BE2C (cell line): ENCODE measurements at places on chromosomes 11 and 22.

- no peak for DNase-seq
Measured at GRCh38 chr22:36135306-36135980, 25.1 kb downstream of the APOL3 start.

DNA sequence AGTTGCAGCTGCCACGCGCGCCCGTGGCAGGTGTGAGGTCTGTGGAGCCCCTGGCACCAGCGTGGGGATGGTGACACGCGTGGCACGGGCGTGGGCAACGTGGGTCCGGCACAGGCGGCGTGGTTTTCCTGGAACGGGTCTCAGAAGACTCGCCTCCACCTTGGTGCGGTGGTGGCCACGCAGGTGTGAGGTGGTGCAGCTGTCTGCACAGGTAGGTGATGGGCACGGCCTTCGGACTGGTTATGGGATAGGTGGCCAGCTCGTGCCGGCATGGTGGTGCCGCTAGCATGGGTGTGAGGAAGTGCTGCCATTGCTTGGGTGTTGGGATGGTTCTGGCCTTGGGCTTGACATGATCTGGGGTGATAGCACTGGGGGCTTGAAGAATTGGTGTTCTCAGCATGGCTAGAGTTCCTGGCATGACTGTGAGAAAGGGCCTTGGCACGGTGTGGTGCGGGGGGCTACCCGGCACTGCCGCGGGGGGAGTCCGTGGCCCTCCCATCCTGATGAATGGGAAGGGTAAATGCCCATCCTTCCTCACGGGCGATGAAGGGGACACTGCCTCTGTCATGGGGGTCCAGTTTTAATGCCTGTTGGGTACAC, 531 bp downstream of the DAGLA start:
- DNase-seq, result no peak

- no peak for DNase-seq
Measured at GRCh38 chr11:63937713-63938478, 906 bp upstream of the NAA40 start.

DNA sequence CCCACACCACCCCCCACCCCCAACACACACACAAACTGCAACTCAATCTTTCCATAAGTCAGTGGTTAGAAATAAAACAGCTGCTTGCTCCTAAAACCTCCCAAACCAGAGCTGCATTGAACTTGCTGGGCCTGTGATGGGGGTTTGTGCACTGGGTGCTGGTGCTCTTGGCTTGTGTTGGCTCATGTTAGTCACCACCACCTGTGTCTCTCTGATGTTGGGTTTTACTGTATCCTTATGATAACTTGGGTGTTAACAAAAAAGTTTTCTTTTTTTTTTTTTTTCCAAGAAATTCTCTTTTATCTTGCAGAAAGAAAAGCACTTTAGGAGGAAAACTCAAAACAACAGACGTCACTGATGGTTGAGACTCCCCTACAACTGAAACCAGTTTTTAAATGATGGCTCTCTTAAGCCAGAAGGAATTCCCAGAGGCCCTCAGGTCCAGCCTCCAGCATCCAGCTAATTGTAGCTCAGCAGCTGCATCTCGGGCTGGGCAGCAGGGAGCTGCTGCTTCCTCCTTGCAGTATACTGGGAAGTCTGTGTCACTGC, 79.9 kb upstream of the DRD2 start:
- no peak for DNase-seq

GRCh38 chr11:77082838-77083565, 16.2 kb downstream of the CAPN5 start:
- DNase-seq, result peak; percentile 71

GRCh38 chr22:32207971-32208480, 3.2 kb upstream of the RFPL2 start:
- no peak for DNase-seq

- peak; percentile 71 for DNase-seq
Measured at GRCh38 chr11:117725048-117725734, 71.8 kb downstream of the DSCAML1 start.

DNA sequence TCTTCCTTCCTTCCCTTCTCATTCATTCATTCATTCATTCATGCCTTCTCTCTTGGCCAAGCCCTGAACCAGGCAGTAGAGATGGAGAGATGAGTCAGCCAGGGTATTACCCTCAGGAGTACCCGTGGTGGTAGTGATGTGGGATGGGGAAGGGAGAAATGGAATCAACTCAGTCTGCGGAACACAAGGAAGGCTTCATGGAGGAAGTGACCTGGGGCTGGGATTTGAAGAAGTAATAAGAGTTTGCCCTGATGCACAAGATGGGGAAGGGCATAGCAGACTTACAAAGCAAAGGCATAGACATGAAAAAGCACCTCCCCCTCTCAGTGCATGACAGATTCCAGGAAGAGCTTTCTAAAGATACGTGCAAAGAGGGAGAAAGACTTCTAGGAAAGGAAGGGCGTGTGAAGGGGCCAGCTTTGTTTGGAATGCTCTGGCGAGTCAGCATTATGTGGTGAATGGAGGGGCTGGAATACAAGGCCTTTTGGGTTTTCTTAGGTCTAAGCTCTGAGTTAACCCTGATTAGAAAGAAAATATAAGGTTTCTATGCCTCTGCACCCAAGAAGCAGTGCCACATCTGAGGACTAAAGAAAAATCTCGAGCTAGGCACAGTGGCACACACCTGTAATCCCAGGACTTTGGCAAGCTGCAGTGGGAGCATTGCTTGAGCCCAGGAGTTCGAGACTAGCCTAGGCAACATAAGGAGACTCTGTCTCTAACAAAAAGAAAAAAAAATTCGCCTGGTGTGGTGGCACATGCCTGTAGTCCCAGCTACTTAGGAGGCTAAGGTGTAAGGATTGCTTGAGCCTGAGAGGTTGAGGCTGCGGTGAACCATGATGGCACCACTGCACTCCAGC, 36.4 kb upstream of the ACER3 start:
- DNase-seq, result no peak

GRCh38 chr11:122863704-122864326, 18.7 kb upstream of the JHY start:
- peak; percentile 43 for DNase-seq

DNA sequence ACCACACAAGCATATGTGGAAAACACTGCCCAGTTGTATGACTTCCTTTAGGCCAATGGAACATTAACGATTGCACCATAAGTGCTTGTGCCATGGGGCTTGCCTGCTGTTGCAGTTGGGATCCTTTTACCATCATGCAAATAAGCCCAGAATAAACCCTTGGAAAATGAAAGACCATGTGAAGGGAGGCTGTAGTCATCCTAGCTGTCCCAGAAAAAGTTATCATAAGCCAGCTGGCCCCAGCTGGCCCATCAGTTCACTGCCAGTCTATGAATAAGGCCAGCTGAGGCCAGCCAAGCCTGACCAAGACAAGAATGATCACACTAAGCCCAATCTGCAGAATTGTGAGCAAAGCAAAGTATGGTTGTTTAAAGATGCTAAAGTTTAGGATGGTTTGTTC, 253.9 kb upstream of the ARHGAP20 start:
- no peak for DNase-seq

GRCh38 chr11:122691549-122692150, 36.1 kb downstream of the UBASH3B start:
- DNase-seq, result no peak

DNA sequence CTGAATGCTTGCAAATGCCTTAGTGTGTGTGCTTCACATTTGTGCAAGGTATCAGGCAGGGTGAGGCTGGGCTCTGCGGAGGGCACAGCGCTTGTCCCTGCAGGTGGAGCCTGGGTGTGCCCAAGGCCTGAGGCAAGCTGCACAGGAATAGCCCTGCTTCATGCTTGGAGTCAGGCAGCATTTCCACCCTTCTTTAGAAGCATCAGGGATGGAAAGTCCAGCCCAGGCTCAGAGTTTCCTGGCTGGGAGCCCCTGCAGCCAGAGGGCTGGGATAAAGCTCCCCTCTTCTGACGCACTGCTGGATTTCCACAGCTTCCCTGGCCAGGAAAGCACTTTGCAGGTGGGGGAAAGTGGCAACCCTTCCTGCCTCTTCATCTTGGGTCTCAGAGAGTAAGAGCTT, 63.4 kb downstream of the GALNT18 start:
- DNase-seq, result no peak

- no peak for DNase-seq
Measured at GRCh38 chr22:36922105-36922608, 8.7 kb downstream of the CSF2RB start.

- peak; percentile 31 for DNase-seq
Measured at GRCh38 chr11:134120921-134121526, 52.2 kb downstream of the JAM3 start.

- peak; percentile 14 for DNase-seq
Measured at GRCh38 chr11:18705651-18706281, 7.2 kb downstream of the TMEM86A start.

DNA sequence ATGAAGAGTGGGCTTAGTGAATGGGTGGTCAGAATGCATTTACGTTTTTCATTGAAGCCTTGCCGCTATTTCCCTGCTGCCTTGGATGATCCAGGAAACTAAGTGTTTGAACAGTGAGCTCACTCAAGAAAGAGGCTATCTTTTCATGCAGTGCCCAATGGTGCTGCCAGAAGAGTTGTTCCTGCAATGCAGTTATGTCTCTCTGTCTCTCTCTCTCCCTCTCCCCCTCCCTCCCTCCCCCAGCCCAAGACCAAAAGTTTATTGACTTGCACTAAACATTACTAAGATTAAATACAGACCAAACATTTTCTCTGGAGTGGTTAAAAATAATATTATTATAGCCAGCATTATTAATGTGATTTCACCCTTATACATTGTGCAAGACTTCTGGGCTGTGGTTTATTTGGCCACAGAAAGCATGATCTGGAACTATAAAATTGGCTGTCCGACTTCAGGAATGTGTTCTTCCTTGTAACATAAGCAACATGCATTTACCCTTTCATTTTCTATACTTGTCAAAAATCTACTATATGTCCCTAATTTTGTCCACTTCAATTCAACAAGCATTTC, 6.6 kb upstream of the FUT4 start:
- DNase-seq, result no peak

GRCh38 chr11:104199053-104199452, 35.1 kb upstream of the PDGFD start:
- no peak for DNase-seq

GRCh38 chr11:126327281-126328000, 23.6 kb downstream of the DCPS start:
- no peak for DNase-seq

GRCh38 chr11:62340269-62340901, 3.1 kb downstream of the ASRGL1 start:
- peak; percentile 52 for DNase-seq
